ENCODE measurements at places on chromosomes 5 and 9. TPM values are rescaled to one million over a fixed set of nuclear protein-coding genes. Genes with fewer than 3 reads are reported as not detected.
A peak's percentile ranks its signal among the peaks of the same experiment; 100 is the strongest.

GRCh38 chr9:113919382-113919781, 43.3 kb downstream of the ZNF618 start:
- DNase-seq: no peak

LHX3 gene
- total RNA-seq: not detected

- peak; percentile 68 for DNase-seq
These were observed 592.3 kb downstream of the MAT2B start for GRCh38 chr5:164097749-164098148.

- no peak for DNase-seq
These were observed 28.2 kb downstream of the DBH start for GRCh38 chr9:133664173-133665050.

GRCh38 chr5:84632418-84632817, 247.7 kb upstream of the EDIL3 start:
- DNase-seq: no peak

GRCh38 chr5:153543288-153543687, 52.8 kb downstream of the GRIA1 start:
- DNase-seq: peak; percentile 60

TRPM3 gene
- 0.50 TPM for total RNA-seq

GRCh38 chr5:8827696-8828095, 718.2 kb downstream of the SEMA5A start:
- DNase-seq: peak; percentile 24

GPR151 gene
- total RNA-seq: not detected

DNA sequence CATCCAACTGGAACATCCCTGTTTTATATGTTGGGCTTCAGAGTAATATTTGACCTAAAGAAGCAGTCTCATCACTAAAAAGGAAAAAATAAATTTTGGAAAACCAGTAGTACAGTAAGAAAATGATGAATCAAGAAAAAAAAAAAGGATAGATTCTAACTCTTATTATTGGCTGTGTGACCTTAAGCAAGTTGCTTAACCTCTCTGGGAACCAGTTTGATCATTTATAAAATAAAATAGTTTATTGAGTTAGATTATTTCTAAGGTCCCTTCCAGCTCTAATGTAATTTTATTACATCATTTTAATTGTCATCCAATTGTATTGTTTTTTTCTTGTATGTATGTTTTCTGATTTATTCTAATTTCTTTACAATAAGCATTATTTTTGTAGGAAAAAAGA, 127.0 kb downstream of the PRELID2 start:
- DNase-seq: no peak

SLC1A3 gene
- total RNA-seq: 3.1 TPM

GRCh38 chr9:5492965-5493678, 17.2 kb upstream of the PDCD1LG2 start:
- DNase-seq: no peak

IL31RA gene
- total RNA-seq: 2.6 TPM

CLIC3 gene
- 3.5 TPM for total RNA-seq

DNA sequence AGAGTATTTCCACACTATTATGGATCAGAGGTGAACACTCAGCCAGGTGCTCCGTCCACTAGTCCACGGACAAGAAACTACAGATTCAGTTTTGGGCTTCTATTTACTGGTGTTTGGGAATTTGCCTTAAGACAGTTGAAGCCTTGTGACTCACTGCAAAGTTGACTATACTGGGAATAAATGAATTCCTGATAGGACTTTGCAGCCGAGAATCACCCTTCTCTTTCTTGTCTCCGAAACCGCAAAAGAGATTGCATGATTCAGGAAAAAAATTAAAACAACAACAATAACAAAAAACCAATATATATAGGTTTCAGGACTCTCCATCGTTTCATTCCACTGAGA, 716 bp downstream of the TMEM171 start:
- DNase-seq: peak; percentile 45

GRCh38 chr9:36056896-36057295, 20.2 kb downstream of the RECK start:
- DNase-seq: no peak

DNA sequence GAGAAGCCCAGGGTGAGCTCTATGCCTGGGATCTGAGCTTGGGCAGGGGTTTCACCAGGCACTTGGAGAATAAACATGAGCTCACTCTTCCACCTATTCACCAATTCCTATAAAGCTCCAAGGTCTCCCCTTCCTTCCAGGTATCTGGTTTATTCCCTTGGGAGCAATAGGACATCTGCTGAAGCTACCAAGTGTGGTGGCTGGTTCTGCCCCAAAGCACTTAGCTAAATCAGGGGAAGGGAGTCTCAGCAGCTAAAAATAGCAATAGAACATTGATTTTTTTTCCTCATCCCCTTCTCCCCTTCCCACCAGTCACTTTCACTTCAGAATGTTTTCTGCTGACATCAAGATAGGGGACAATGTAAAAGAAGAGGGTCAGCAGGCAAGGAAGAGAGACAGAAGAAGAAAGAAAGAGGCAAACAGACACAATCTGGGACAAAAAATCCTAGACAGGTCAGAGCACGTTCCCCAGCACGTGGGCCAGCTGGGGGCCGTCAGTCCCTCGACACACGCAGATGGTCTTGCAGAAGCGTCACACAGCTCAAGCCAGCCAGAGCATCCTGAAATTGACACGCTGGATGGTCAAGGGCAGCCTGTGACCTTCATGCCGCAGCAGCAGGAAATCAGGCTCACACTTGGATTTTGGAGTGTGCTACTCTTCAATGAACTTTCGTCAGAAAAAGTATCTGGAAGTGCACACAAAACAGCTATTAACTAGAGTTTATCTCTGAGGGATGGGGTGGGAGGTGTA, 176.0 kb downstream of the ZNF608 start:
- DNase-seq: no peak

DNA sequence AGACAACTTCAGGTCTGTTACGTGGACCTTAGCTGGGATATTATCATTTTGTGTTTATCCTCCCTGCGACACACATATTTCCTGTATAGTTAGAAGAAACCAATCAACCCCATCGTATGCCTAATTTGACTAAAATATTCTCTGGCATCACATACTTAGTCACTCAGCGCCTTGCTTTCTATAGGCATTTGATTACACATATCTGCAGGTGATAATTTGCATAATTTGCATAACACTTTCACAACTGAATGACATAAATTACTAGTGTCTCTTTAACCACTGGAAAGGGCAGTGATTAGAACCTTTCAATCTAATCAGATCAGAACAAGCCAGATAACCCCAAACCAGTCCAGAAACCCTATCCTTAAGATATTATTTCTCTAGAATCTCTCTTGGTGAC, 390.2 kb downstream of the TLR4 start:
- no peak for DNase-seq

DNA sequence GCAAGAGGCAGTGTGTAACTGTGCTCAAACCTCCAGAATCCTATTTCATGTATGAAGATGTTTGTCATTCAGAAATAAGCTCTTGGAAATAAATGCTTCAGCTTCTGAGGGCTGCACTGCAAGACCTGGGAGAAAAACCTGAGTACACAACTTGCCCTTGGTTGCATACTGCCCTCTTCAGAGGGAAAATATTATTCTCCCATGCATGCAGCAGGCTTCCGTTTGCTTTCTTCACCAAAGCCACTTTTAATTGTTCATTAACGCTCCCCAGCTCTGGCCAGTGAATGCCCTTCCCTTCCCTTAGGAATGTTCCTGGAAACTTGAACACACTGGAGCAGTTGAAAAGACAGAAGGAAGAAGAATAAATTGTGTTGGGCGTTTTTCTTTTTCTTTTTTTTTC, 2.5 kb upstream of the WHRN start:
- peak; percentile 21 for DNase-seq

NEUROG1 gene
- total RNA-seq: not detected

DNA sequence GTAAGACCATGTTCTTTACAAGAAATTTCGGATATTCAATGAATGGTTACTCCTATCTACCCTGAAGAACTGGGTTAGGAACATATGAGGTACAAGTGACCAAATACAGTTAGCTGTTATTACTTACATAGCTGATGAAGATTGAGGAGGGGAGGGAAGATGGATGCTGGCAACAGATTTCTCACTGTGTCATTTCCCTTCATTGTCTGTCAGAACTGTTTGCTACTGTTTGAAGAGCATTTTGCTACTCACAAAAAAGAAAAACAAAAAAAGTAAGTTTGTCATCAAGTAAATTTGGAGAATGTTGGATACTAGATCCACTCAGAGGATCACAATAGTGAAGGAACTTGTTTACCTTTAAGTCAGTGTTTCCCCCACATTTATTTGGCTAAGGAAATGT, 53.7 kb downstream of the ENC1 start:
- DNase-seq: no peak

- DNase-seq: no peak
These were observed 495.7 kb upstream of the CYLC2 start for GRCh38 chr9:102499468-102499867.

GRCh38 chr9:97529363-97530076, 28.1 kb downstream of the TMOD1 start:
- DNase-seq: peak; percentile 5

GRCh38 chr5:41797662-41798061, 72.6 kb downstream of the OXCT1 start:
- DNase-seq: no peak

GRCh38 chr9:99998266-99998665, 91.8 kb downstream of the STX17 start:
- no peak for DNase-seq

SH3TC2 gene
- total RNA-seq: 0.26 TPM

DNA sequence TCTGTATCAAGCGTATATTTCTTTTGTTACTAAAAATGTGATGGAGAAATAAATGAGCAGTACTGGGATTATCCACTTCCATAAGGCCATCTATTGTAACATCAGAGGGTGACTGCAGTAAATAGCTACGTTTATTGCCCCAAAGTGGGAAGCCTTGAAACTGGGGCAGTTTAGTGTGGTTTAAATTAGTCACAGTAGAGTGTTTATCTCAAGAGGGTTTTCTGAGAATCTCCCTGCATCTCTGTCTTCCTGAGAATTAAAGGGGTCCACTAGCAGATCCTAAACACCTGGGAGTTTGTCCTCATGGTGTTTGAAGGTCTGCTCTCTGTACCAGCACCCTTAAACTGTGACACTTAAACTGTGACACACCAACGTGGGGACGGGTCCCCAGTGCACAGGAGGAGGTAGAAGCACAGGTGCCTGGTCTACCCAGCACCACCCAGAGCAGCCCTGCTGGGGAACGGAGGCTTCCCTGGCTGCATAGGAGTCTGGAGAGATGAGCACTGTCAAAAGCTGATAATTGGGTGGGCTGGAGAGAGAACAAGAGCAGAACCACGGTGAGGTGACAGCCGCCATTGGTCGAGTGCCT, 25.2 kb downstream of the PRRC2B start:
- DNase-seq: no peak

DNA sequence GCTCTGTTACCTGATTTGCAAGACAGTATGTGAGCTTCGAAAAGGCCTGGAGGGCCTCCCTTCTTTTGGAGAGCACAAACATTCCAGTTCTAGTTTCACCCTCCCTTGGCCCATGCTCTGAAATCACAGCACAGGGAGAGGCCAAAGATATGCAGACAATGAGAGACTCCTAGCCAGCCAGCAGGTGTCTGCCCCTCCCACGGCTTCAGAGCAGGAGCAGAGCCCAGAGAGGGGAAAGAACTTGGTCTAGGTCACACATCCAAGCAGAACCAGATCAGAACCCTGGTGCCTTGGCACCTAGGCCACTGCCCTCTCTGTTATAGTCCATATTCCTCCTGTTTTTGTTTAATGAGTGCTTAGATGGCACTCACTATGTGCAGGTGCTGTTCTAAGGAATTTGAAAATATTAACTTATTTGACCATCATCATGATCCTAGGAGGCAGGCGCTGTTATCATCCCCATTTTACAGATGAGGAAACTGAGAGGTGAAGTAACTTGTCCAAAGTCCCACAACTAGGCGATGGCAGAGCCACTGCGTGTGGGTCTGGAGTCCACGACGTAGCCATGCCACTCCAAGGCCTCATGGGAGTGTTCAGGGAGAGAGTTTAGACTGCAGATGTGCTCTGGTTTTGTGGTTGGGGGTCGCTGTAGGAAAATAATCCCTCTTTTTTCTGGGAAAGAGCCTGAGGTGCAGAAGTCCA, 27.2 kb downstream of the TMOD1 start:
- DNase-seq: no peak

LEAP2 gene
- 0.33 TPM for total RNA-seq

GRCh38 chr5:175538576-175538975, 60.2 kb downstream of the SFXN1 start:
- DNase-seq: no peak

CDH12 gene
- total RNA-seq: not detected

DNA sequence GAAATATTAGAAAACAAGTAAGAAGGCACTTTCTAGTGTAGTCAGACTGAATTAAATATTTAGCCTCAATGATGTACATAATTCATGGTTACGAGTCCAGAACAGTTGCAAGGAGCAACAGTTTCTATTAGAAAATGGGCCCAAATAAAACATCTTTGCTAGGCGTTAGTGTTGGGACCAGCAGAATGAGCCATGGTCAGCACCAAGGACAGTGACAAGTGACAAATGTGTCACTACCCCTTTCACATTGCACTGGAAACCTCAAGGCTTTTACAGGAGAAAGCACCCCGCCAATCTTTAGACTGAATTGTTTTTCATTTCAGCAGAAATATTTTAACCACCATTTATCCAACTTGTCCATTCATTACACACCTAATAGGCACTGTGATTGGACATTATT, 301.3 kb upstream of the ADCY2 start:
- no peak for DNase-seq

SLC45A2 gene
- total RNA-seq: under 0.01 TPM

DNA sequence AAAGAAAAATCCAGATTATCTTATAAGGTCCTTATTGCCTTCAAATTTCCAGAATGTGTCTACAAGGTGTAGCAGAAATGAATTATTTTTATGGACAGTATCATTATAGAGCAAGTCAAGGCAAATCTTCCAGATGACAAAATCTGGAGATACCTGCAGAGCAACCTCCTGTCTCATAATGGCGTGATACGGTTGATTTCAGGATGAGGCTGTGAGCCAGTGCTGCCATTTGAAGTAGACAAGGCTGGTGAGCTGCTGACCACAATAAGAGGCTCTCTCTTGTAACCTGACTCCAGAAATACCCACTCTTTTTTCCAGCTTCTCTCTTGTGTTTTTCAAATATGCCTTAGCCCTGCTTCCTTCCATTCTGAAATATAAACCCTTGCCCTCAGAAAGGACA, 108.2 kb downstream of the HTR1A start:
- DNase-seq: no peak

DNA sequence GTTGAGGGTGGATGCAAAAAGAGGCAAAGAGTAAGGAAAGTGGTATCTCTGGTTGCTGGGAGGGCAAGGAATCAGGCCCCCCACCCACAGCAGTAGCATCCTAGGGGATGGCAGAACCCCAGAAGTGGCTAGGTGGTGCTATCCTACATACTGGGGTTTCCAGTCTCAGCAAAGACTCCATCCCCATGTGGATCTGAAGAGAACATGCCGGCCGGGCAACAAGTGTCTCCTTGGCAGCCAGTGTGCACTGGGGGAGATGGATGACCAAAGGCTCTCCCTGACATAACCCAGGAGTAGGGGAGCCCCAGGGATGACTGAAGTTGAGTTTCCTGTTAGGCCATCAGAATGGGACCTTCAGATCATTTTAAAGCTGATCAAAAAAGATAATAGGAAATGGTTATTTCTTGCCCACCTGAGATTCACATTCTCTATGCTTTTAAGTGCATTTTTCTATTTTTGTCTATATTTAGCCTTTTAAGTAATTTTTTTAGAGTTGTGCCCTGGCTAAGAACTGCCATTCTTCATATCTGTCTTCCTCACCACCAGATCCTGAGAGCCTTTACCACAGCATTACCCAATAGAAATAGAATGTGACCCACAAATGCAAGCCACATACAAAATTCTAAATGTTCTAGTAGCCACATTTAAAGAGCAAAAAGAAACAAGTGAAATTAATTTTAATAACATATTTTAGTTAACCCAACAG, 78.7 kb upstream of the SMIM23 start:
- no peak for DNase-seq

RANBP3L gene
- under 0.01 TPM for total RNA-seq

PCDHB3 gene
- total RNA-seq: 0.77 TPM

- peak; percentile 50 for DNase-seq
These were observed at the start of gene SPACA9 for GRCh38 chr9:132878695-132879456. TSS of gene SPACA9 (plus strand) at chr9:132878898. CDS start at chr9:132883948, 5,050 bp downstream.

All from fibroblast of lung (primary cell).